ENCODE measurements at places on chromosomes 5 and 9.

DNA sequence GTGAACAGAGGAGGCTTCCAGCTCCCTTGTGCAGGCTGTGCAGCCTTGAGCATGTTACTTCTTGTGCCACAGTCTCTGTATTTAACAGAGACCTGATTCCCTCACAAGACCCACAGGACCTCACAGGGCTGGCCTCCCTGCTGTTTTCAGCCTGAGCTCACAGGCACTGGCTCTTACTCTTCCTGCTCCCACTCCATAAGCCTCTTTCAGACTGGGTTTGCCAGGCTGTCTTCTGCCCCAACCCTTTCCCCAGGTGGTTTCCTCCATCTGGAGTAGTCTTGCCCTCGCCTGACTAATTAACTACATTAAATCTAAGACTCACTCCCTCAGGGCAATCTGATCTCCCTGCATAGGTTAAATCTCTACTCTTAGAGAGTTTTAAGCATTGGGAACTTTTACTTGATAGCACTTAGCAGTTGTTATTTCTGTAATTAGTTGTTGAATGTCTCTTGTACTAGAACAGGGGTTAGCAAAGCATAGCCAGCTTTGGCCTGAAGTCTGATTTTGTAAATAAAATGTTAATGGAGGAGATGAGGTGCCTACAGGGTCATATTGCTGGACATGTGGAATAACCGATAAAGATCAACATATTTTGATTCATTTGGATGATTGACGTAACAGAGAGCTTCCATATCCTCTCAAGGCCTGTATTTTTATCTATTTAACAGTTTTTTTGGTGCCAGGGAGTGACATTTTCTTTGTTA is 28.6 kb upstream of the SPATA31E1 start:
- no peak for DNase-seq

DNA sequence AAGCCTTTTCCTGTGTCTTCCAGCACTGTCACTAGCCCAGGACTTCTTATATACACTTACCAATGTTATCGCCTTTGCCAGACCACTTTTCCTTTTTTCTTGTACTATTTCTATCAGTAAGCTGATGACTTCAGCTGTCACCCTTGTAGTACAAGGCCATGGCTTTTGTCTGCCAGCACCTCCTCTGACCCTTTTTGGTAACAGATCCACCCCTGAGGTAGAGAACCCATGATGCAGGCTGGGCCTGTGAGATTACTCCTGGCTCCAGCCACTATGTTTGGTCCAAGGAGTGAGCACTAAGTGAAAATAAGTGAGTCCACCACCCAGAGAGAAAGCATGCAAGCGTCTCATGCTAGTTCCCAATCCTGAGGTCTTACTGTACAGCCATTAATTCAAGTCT is 406.7 kb downstream of the MLLT3 start:
- no peak for DNase-seq

GRCh38 chr5:76025069-76025468 is 58.1 kb upstream of the SV2C start:
- no peak for DNase-seq

DNA sequence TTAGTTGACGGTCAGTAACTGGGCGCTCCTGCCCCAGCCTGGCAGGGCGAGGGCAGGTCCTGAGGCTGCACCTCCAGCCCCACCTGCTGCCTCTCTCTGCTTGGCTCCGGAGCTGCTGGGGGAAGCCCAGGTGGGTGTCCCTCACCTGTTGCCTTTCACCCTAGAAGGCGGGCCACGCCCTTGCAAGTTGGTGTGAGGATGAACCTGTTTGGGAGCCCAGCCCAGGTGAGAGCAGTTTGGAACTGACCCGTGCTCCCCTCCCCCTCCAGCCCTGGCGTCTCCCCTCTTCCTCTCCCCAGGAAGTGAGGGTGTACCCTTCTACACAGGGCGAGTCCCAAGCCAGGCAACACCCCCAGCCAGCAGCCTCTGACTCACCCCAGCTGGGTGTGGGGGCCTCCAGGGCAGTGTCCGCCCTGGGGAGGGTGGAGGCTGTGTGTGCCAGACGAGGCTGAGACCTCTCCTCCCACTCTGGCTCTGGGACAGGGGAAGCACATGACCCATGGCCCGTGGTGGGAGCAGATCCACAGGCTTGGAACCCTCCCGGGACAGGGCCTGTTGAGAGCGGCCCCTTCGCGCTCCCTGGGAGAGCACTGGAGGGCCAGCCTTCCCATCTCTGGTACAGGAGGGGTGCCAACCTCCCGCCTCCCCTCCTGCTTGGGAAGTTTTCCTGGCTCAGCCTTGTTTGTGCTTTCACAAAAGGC is 10.4 kb downstream of the LRRC8A start:
- DNase-seq = no peak

- no peak for DNase-seq
Measured at GRCh38 chr5:29930316-29930715, 1263.2 kb upstream of the CDH6 start.

GRCh38 chr5:53873235-53873634 is 312.8 kb downstream of the NDUFS4 start:
- DNase-seq = no peak

DNA sequence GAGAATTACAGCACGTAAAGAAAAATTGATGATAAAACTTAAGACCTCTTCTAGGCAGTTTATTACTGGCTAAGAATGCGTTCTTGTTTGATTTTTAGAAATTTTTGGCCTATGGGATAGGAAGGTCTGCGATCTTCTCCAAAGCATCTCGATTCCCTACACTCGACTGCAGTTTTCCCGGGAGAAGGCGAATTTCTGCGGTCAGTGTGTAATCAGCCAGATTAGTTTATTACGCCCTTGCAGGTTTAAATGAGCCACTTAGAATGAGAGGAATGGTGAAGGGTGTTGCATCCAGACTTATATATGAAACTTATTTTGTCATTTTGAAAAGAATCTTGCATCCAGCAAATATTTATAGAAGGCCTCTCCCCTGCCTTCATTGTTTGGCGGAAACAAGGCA is 1.2 kb downstream of the MTAP start:
- DNase-seq = no peak

DNA sequence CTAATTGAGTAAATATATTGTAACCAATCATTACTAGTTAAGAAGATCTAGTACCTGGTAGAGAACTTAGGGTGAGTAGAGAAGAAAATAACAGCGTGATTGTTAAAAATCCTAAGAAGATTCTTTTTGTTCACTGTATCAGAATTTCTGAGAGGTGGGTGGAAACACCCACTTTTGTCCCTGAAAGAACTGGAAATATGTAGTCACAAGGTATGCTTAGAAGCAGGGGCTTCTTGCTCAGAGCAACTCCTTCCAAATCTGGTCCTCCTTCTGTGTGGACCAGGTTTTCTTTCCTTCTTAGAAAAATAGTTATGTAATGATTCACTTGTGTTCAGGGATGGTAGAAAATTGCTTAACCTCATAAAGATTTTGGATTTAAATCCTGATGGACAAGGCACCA is 11.9 kb upstream of the TOMM5 start:
- DNase-seq = no peak

All from activated naive CD4-positive, alpha-beta T cell (primary cell).